ENCODE measurements at places on chromosomes 6 and 20.
A peak's percentile ranks its signal among the peaks of the same experiment; 100 is the strongest.

GRCh38 chr6:158708239-158708638 lies 58.4 kb downstream of the SYTL3 start:
- DNase-seq, result no peak

DNA sequence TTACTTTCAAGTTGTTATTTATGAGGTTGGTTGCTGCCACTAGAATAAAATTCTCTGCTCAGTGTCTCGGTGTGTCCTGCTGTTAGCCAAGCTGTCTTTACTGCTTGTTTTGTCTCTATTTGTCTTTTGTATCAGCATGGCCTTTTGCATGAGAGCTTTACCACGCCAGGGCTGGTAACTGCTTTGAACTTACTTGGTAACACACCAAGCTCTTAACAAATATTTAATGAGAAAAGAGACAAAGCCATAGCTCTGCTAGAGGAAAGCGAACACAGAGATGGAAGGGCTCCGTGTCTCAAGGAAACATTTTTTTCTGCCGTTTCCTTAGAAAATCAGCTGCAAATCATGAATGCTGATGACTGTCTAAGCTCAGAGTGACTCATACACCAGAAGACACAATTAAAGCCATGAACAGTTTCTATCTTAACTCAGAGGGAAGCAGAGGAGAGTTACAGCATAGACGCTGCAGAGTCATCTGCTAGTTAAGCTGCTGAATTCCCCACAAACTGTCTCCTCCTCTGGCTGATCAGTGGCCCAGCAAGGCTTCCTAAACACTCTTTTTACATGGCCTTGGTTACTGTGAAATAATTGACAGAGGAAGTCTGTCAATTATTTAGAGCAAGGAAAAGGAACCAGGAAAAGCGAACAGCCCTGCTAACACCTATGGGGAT lies 44.8 kb downstream of the AGPAT4 start:
- DNase-seq, result no peak

DNA sequence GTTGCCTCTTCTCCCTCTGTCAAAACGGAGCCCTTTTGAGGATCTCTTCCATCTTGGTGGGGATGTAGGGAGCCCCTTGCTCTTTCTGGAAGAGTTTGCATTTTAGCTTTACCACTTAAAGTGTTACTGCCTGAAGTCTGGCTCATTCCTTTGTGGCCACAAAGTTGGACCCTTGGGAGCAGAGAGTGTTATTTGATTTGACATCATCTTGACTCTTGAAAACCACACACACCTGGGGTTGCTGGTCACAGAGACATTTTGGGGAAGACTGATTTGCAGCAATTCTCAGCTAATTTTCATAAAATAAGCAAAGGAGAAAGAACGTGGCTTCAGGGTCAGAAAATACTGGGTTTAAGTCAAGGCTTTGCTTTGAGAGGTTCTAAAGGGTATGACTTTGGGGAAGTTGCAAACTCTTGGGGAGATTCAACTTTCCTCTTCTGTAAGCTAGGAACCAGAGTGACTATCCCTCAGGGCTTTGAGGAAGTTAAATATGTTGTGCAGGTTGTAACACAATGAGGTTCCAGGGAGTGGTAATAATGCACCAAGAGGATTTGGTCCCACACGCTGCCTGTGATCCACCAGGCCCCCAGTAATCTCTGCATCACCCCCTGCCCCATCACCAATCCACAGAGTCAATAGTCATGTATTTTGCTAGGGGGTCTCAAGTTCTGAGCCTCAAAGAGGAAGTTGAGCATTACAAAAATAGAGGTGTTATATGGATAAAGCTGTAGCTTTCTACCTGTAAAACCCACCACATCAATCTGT lies 141.6 kb upstream of the SLC24A3 start:
- DNase-seq, result no peak

- no peak for DNase-seq
These were observed 23.0 kb upstream of the LY86 start for GRCh38 chr6:6565488-6565887.

GRCh38 chr6:73704260-73704659 lies 8.3 kb downstream of the CD109 start:
- DNase-seq, result no peak

DNA sequence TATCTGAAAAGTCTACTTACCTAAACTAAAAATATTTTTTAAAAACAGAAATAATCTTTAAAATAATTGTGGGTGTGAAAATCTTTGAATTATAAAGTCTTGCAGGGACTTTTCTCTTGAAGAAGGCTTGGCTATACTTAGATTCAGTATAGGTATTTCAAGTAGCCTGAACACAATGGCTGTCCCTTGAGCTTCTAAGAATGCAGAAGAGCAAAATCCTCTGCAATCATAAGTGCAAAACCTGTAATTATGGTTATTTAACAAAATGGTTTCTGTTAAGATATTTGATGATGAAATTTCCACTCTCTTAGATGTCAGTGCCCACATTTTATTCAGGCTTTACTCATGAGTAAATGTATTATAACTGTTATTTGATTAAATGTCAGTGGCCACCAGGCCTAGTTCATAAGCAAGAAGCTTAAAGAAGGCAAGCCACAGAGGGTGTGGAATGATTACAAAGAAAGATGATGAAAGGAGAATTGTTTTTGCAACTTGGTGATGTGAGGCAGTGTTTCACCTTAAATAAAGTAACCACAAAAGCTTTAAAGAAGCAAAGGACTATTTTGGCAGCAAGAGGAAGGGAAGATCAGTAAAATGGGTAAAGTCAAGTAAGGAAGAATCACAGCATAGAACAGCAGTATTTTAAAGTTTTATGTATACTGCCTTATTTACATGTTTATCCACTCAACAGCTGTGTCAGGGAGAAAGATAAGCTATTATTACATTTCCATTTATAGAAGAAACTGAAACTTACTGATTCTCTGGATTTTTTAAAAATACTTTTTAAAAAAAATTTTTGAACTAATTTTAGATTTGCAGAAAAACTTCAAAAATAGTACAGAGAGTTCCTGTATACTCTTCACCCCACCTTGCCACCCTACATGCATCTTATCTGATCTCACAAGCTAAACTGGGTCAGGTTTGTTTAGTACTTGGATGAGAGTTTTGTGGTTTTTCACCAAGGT lies 351.2 kb upstream of the RUNX2 start:
- peak; percentile 3 for DNase-seq

- no peak for DNase-seq
These were observed 6.9 kb upstream of the CST11 start for GRCh38 chr20:23459461-23460150.

- no peak for DNase-seq
These were observed 75.9 kb downstream of the ATG5 start for GRCh38 chr6:106249658-106250057.

DNA sequence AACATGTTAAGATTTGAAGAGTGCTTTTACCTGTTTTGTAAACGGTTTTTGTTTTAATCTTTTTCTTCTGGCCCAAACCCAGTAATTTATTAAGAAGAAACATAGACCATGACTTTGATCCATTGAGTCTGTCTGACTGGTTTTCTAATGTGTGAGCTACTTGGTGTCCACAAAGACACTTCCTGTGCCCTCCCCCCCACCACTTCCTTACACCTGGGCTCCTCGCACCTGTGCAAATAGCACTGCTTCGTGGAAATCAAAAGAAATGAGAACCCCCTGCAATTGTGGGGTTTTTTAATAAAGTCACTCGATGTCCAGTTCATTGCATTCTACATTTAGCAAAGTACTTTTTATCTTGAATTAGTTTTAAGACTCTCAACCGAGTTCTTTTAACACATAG lies 65.5 kb downstream of the SMOC2 start:
- no peak for DNase-seq

DNA sequence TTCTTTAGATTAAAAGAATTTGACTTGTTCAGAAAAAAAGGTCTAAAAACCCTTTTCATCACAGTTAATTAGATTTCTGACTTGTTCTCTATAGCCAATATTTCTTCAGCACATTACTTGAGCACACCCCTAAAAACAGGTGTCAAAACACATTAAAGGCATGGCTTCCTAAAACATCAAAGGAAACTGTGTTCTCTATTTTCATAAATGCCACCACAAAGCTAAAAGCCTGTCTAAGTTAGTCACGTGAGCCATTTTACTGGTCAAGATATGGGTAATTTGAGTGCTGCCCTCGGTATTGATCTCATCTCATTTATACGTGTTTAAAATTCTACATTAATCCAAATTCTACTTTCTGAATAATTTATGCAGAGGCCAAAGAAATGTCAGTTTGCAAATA lies 580.5 kb downstream of the HAO1 start:
- no peak for DNase-seq

DNA sequence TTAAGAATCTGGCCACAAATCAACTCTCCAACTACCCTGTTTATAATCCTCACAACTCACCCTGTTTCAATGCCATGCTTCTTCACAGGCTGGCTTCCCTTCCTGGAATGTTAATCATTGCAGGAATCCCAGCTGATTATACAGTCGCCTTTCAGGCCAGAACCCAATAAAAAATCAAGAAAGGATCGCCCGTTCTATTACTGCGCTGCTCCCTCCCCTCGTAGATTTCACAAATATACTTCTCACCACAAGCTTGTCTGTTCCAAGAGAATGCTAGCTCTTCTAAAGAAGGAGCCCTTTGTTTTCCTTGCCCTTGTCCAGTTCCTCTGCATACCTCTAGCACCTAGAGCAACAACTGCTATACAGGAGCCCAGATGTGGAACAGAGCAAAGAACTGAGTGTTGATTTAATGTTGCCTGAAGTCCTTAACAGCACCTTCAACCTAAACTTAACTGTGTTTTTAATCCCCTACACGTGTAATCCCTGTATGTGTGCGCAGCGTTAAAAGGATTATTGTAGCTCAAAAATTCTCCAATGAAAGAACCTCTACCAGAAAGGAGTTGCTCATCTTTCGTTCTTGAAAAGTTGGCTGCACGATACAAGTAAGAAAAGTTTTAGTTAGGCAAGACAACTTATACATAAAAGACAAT lies 988 bp downstream of the ECHDC1 start:
- no peak for DNase-seq

DNA sequence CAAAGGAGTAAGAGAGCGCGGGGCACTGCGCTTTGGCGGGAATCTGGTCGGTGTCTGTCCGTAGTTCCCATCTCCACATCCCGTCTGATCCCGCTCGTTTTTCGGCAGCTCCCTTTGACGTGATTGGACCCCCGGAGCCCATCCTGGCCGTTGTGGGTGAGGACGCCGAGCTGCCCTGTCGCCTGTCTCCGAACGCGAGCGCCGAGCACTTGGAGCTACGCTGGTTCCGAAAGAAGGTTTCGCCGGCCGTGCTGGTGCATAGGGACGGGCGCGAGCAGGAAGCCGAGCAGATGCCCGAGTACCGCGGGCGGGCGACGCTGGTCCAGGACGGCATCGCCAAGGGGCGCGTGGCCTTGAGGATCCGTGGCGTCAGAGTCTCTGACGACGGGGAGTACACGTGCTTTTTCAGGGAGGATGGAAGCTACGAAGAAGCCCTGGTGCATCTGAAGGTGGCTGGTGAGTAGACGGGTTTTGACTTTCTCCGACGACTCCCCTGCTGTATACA lies 1.4 kb downstream of the BTN1A1 start:
- DNase-seq, result peak; percentile 35

- DNase-seq, result no peak
These were observed at the start of gene HLA-G for GRCh38 chr6:29827579-29828470. Gene HLA-G (plus strand): TSS chr6:29827825. CDS start chr6:29827845, 20 bp downstream.

- no peak for DNase-seq
These were observed 93.2 kb downstream of the PRSS35 start for GRCh38 chr6:83605517-83605916.

GRCh38 chr20:906001-906520 lies 10.1 kb downstream of the ANGPT4 start:
- DNase-seq, result no peak

DNA sequence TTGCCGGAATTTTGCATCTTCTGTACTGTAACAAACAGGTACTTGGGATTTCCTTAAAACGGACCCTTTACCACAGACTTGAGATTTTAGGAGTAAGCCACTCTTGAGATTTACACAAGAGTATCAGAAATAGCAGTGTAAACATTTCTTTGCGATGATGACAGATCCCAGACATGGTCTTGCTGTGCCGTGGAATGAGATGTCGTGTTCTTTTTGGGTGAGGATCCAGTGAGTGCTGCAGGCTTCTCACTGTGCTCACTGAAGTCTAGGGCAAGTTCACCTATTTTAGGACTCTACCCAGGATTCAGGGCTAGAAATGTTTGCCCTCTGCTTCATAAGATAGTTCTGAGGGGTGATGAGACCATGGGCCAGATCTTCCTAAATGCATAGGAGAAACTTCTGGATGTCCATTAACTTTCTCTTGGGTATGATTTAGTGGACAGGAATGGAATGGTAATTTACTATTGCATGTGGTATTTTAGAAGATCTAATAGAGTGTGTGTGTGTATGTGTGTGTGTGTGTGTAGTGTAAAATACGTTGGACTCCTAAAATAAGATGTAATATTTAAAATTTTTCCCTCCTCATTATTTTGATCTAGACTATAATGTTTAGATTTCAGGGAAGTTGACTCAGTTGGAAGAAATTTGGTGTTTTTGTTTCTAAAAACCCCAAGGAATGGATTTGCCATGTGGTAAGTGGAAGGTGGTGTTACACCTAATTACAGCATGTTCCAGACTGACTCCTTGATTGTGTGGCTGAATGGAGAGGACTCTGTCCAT lies 8.5 kb downstream of the LRRC1 start:
- no peak for DNase-seq

DNA sequence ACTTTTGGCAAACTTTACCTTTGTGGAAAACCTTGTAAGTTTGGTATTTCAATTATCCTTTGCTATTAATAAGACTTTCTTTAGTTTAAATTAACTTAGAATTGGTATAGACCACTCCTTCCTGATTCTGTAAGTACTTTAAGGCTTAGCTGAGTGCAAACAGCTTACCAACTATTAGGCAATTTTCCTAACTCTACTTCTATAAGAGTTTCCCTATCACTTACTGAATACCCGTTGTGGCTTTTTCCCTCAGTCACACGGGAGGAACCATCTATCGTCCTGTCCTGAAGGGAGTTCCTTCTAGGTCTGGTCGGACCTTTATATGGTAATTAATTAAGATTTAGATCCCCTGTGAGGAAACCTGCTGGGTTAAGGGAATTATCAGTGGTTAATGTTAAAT lies 9.6 kb downstream of the SLC35A1 start:
- DNase-seq, result no peak

DNA sequence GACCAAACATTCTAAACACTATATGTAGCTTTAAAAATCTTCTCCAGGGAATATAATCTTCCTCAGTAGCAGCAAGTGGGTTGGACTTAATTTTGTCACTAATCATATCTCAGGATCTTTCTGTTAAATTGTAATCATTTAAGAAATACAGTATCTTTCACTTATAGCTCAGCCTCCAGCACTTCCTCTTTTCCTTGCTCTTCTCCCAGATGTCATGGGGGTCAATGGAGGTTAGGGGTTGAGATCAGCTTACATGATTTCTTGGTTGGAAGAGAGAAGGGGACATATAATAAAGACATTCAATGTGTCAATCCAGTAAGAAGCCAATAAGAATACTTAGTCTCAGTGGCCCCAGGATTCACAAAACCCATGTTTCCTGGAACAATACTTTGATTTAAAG lies 15.7 kb upstream of the REPS1 start:
- DNase-seq, result no peak

GRCh38 chr20:7087803-7088202 lies 320.3 kb downstream of the BMP2 start:
- no peak for DNase-seq

GRCh38 chr6:16998461-16998860 lies 103.4 kb upstream of the STMND1 start:
- DNase-seq, result no peak

- no peak for DNase-seq
These were observed 27.1 kb downstream of the PLAGL1 start for GRCh38 chr6:143980921-143981320.

Measured in CD8-positive, alpha-beta memory T cell (primary cell).